SK-N-SH treated with all-trans-retinoic acid at 6 μM for 48 hours (cell line): ENCODE measurements at places on chromosomes 13 and 19.
A peak's percentile ranks its signal among the peaks of the same experiment; 100 is the strongest.

DNA sequence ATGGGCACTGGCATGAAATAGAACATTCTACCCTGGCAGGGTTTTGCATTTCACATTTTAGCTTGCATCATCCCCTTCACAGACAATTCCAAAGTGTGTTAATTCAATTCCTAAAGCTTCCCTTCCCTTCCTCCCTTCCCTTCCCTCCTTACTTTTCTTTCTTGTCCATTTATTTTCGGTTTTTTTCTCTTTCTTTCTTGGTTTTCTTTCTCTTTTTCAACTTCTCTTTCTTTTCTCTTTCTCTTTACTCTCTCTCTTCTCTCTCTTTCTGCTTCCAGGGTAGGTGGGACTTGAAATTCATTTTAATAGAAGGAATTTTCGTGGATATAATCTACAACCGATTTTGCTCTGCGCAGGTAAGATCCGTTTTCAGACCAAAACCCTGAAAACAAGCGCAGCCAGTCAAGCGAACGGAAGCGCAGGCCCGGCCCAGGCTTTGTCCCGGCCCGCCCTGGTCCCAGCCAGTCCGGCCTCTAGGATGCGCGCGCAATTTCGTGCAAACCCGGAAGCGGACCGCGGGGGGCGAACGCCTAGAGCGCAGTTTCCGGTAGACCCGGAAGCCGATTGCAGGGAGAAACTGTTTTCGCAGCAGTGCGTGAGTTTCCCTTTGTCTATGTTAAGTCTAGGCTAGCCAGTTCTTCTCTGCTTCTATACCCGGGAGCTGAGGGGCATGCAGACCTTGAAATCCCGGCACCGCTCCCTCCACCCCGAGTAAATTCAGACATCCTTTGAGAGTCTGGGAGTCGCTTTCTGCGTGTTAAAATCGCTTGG lies at the start of gene ZNF528:
TSS of gene ZNF528 (plus strand) at position 540 of the 771 bp plus-strand sequence. CDS start 4,165 bp downstream, outside the sequence.
- peak; percentile 100 for ATAC-seq

DNA sequence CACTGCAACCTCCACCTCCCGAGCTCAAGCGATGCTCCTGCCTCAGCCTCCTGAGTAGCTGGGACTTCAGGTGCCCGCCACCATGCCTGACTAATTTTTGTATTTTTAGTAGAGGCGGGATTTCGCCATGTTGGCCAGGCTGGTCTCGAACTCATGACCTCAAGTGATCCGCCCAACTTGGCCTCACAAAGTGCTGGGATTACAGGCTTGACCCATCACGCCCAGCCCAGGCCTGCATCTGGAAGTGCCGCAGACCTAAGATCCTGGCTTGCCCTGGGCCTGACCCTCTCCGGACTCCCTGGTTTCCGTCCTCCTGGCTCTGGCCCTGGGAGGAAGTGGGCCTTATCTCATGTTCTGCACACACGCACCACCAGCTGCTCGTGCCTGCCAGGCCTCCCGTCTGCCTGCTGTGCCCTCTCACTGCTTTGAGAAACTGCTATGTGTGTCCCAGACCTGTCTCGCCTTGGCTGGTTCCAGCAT lies 4.7 kb upstream of the PTGIR start:
- no peak; the same call in 2 of the 3 replicates for ATAC-seq

- peak; percentile 68 for ATAC-seq
Observed at GRCh38 chr13:30256713-30257467, 50.5 kb downstream of the KATNAL1 start.

GRCh38 chr19:934197-934840 lies 8.5 kb downstream of the ARID3A start:
- no peak; the same call in 2 of the 3 replicates for ATAC-seq

GRCh38 chr13:93326234-93326811 lies 99.7 kb downstream of the GPC6 start:
- no peak for ATAC-seq

GRCh38 chr19:38213911-38214625 lies 10.0 kb downstream of the DPF1 start:
- peak; percentile 44 for ATAC-seq

DNA sequence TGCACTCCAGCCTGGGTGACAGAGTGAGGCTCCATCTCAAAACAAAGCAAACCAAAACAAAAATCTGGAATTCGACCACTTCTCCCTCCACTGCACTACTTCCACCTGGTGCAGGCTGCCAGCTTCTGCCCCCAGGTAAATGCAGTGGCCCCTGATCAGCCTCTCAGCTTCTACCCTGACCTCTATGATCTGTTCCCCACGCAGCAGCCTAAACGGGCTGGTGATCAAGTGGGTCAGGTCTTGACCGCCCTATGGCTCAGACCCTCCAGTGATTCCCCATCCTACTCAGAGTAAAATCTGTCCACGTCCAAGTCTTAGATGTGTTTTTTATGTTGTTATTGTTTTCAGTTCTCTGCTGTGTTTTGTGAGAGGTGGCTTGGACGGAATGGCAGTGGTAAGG lies 163.9 kb downstream of the KCTD15 start:
- no peak for ATAC-seq

GRCh38 chr13:99984461-99985240 lies 3.1 kb downstream of the ZIC2 start:
- ATAC-seq: no peak

GRCh38 chr19:47406711-47407416 lies 12.5 kb downstream of the MEIS3 start:
- no peak for ATAC-seq

DNA sequence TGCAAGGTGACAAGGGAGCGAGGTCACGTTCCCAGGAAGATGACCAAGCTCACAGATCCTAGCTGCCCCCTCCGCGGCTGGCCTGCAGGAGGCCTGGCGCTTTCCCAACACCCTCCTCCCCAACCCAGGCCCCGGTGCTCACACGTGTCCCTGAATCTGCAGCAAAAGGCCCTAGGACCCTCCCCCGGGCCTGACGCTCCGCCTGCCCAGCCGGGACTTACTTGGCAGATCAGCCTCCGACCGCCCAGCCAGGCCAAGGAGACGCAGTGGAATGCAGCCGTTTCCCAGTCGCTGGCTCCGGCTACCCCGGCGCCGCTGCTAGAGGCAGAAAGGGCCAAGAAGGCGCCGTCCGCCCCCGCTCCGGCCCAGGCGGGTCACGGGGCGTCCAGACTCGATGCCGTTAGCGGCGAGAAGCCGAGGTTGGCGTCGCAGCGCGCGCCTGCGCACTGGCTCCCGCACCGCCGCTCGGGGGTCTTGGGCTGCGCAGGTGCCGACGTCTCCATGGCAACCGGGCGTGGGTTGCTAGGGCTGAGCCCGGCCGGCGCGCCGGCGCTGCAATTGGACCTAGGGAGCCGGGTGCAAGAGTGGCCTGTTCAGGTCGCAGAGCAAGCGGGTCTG lies at the start of gene PNMA8A:
TSS of gene PNMA8A (minus strand) at position 448 of the 618 bp plus-strand sequence. CDS start 528 bp downstream, outside the sequence.
- ATAC-seq: peak; percentile 90

DNA sequence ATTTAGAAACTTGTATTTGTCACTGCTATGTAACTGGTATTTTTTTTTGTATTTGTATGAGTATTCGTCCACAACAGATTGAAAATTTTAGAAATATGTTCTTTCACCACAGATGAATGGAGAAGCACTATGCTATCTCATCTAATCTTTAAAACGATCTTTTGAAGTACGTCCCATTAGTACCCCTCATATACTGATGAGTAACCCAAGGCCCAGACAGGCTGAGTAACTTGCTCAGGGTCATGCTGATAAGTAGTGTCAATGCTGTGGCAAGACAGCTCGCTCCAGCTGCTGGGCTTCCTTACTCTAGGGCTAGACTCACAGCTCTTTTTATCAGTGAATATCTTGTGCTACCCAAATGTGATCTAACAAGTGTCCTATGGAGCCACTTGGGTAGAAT lies 154.2 kb downstream of the SUCLA2 start:
- ATAC-seq: peak; percentile 72

- ATAC-seq: no peak
Observed at GRCh38 chr13:32252812-32253438, 62.2 kb downstream of the ZAR1L start.

DNA sequence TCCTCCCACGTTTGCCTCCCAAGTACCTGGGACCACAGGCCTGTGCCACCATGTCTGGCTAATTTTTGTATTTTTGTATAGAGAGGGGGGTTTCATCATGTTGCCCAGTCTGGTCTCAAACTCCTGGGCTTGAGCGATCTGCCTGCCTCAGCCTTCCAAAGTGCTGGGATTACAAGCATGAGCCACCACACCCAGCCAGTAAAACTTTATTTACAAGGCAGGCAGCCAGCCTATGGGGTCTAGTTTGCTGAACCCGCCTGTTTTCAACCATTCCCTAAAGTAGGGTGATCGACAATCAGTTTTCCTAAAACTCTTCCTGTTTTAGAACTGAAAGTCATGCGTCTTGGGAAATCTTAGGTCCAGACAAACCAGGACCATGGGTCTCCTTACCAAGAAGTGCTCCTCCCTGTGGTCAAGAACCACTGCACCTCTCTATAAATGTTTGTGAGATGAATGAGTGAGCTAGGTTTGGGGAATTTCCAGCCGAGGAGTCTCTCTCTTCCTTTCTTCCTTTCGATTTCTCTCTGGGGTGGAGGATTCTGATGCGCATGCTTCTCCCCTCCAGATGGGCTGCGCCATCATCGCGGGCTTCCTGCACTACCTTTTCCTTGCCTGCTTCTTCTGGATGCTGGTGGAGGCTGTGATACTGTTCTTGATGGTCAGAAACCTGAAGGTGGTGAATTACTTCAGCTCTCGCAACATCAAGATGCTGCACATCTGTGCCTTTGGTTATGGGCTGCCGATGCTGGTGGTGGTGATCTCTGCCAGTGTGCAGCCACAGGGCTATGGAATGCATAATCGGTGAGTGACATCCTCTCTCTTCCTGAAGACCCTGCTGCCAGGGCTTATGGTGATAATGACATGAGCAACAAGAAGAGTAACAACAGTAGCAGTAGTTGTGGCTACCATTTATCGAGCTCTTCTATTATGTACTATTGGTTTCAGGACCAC lies 38.7 kb downstream of the ADGRE1 start:
- peak; percentile 95 for ATAC-seq

GRCh38 chr19:48603001-48603400 lies 3.5 kb upstream of the SPACA4 start:
- ATAC-seq: no peak

GRCh38 chr19:50639121-50640112 lies at the start of gene SYT3:
SYT3 (minus strand) TSS chr19:50639881; CDS start chr19:50637411, 2,470 bp downstream.
- ATAC-seq: peak; percentile 97

- ATAC-seq: no peak
Observed at GRCh38 chr13:24196593-24197197, 36.2 kb downstream of the SPATA13 start.

GRCh38 chr19:58396691-58397532 lies 1.5 kb downstream of the RNF225 start:
- ATAC-seq: no peak

DNA sequence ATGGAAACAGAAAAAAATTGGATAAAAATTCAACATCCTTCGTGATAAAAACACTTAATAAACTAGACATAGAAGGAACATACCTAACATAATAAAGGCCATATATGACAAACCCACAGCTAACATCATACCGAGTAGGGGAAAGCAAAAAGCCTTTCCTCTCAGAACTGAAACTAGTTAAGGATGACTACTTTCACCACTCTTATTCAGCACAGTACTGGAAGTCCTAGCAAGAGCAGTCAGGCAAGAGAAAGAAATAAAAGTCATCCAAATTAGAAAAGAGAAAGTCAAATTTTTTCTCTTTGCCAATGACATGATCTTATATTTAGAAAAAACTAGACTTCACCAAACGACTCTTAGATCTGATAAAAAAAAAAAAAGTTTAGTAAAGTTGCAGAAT lies 25.8 kb upstream of the SLC7A9 start:
- no peak for ATAC-seq

- ATAC-seq: no peak
Observed at GRCh38 chr19:39546599-39546998, 6.6 kb upstream of the EID2 start.

DNA sequence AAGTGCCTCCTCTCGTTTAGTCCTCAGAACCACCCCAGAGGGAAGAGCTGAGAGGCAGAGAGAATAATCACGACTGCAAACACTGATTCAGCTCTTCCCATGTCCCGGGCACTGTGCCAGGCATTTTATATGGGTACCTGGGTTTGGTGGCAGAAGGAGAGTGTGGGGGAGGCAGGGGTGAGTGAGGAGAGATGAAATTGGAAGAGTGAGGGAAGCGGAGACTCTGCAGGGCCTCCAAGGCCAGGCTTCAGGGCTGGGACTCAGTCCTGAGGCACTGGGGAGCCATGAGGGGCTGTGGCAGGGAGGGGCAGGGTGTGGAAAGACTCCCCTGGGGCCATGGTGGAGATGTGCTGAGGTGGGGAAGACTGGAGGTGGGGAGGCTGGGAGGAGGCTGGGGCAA lies 8.7 kb downstream of the SYNGR4 start:
- no peak; the same call in 2 of the 3 replicates for ATAC-seq

DNA sequence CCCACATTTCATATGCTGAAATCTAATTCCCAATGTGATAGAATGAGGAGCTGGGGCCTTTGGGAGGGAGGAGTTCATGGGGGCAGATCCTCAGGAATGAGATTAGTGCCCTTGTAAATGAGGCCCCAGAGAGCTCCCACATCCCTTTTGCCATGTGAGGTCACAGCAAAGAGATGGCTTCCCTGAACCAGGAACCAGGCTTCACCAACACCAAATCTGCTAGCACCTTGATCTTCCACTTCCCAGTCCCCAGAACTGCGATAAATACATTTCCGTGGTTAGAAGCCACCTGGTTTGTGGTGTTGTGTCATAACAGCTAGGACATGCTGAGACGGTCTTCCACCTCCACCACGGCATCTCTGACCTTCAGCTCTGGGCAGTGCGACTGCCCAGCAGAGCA lies 62.1 kb downstream of the ING1 start:
- ATAC-seq: no peak

- ATAC-seq: no peak
Observed at GRCh38 chr13:111005364-111005763, 90.5 kb upstream of the ANKRD10 start.

DNA sequence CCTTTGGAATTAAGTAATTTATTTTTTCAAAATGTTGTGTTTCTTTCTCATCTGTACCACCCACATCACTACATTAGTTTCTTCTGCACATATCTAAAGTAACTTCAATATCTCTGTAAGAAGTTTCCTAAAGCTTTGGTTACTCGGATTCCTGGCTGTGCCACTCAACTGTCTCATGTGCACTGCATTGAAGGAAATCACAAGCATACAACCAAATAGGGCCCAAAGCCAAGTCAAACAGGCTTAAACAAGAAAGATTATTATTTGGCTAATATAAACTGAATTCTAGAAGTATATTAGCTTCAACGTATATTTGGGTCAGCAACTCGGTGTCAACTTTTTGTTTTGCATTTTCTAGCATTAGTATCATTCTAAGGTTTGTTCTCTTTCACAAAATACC lies 1647.6 kb upstream of the SPRY2 start:
- no peak for ATAC-seq

GRCh38 chr13:46908501-46908900 lies 11.6 kb upstream of the HTR2A start:
- peak; percentile 61 for ATAC-seq

- no peak for ATAC-seq
Observed at GRCh38 chr13:106532111-106532929, 3.1 kb downstream of the EFNB2 start.

- ATAC-seq: no peak
Observed at GRCh38 chr19:21264891-21265290, 64.3 kb downstream of the ZNF708 start.

DNA sequence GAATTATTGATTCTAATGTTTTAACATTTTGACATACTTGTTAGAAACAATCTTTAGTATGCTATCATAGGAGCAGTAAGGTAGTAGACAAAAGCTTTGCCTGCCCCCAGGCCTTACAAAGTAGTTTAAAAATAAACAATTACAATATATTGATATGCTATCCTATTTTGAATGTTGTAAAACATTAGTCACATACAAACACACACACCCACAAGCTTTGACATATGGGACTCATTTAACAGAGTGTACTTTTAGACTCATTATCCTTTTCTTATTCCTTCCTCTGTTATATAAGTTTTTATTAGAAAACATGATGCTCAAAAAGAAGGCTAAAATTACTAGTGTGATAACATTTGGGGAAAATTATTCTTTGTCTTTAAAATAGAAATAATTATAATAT lies 33.5 kb downstream of the UCHL3 start:
- no peak for ATAC-seq

GRCh38 chr19:18736415-18737336 lies 53.2 kb downstream of the CRTC1 start:
- ATAC-seq: peak; percentile 20; the same call in 1 of the 3 replicates
